Ammon's horn (tissue), 1 donor: ENCODE measurements at places on chromosomes 7 and 10.

GRCh38 chr7:142812437-142813215 lies 41.9 kb downstream of the PRSS2 start:
- no peak for DNase-seq

DNA sequence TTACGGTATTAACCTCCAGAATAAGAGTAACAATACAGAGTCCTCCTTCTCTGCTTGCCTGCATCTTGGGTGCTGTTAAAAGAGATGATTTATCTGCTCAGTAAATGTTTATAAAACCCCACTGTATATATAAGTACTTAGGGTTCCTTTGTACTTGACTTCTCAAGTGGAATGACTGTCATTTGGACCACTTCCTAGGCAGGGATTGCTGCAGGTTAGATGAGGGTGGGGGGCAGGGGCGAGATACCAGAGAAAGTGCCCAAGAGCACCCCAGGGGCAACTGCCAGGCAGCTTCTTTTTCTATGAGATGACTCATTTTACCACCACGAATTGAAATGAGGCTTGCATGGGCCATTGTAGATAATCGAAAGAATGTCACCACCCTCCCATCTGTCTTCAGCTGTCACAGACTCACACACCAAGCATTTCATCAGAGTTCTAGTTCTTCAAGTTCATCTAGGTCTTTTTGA lies 421.9 kb upstream of the GALNT17 start:
- DNase-seq: no peak

DNA sequence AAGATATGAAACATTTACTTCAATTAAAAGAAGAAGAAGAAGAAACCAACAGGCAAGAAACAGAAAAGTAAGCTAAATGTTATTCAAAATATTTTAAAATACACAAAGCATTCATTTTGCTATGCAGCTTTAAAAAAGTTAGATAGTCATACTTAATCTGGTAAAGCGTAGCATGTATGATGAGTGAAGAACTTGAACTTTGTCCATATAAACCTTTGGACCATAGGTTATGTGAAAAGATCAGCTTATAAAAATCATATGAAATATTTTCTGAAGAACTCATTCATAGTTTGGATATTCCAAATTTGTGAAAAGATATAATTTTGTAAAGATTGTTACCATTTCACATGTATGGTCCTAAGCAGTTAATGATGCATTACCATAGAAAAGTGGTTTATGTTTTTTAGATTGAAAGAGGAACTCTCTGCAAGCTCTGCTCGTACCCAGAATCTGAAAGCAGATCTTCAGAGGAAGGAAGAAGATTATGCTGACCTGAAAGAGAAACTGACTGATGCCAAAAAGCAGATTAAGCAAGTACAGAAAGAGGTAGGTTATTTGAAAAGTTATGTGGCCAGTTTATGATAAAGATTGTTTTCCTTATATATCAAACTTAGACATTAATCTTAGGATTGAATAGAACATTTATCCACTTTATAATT lies 37.3 kb downstream of the KIF20B start:
- peak; percentile 18 for DNase-seq

- DNase-seq: no peak
Measured at GRCh38 chr10:62818426-62819011, 2.4 kb upstream of the EGR2 start.

DNA sequence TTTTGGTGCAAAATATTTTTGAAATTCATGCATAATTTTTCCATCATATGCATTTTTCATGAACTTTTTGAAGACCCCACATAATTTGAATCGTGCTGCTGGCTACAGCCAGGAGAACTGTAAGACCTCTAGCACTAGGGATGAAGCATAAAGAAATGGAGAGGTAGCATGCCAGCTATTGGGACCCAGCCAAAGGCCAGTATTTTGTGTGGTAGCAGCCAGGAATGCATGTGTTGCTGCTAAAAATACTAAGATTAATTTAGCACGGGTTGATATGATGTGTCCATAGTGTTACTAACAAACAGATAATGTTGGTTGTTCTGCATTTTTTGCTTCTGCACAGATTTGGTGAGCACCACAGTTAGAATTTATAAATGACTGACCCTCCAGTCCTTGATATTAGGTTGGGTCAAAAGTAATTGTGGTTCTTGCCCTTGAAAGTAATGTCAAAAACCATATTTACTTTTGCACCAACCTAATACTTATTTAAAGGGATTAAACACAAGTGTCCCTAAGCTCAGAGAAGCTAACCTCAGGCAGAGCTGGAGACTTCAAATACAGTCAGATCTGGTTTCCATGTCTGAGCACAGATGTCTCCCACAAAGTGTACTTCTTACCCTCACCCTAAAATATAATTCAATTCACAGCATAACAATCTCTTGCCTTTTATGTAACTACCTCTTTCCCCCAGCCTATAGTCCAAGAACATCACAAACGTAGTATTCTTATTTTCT lies 54.1 kb upstream of the NPSR1 start:
- no peak for DNase-seq

GRCh38 chr7:100568896-100569844 lies 4.5 kb downstream of the SAP25 start:
- peak; percentile 83 for DNase-seq

DNA sequence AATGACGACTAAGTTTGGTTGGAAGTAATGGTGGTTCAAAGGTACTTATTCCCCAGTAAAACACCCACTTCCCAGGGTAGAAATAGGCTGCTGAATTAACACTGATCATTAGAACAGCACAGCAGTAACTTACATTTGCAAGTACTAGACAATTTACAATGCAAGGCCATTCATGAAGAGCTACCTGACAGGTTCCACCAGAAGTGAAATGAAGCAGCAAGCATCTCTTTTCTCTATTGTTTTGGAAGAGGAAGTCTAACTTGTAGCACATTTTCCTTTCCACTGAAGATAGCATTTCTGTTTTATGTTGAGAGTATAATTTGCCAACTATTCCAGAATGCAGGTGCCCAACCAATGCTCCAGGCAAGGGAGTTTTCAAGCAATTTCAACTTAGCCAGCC lies 145.9 kb downstream of the CREB5 start:
- DNase-seq: no peak

- no peak for DNase-seq
Measured at GRCh38 chr10:31739146-31739545, 189.5 kb downstream of the ARHGAP12 start.

GRCh38 chr10:76106611-76107010 lies 675.2 kb downstream of the LRMDA start:
- no peak for DNase-seq

DNA sequence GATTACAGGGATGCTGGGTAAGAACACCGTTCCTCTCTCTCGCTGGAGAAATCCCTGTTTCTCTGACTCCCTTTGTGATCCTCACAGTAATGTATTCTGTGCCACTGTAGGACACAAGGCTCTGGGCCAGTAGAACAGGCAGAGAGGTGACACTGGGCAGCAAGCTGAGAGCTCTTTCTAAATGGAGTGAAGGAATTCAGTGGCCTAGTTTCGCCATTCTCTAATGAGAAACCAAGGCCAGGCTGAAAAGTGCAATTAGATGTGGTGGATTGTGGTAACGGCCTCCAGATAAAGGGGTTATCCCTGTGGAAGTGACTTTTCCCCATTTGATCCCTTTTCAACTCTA lies 12.8 kb downstream of the KCTD7 start:
- DNase-seq: peak; percentile 67
